BE2C (cell line): ENCODE measurements at places on chromosomes 5 and 9.

GRCh38 chr9:19935422-19935821, 146.6 kb upstream of the SLC24A2 start:
- no peak for DNase-seq

- DNase-seq = no peak
Observed at GRCh38 chr5:110899566-110900412, 161.0 kb downstream of the SLC25A46 start.

- DNase-seq = no peak
Observed at GRCh38 chr5:111743988-111744387, 13.0 kb downstream of the NREP start.

DNA sequence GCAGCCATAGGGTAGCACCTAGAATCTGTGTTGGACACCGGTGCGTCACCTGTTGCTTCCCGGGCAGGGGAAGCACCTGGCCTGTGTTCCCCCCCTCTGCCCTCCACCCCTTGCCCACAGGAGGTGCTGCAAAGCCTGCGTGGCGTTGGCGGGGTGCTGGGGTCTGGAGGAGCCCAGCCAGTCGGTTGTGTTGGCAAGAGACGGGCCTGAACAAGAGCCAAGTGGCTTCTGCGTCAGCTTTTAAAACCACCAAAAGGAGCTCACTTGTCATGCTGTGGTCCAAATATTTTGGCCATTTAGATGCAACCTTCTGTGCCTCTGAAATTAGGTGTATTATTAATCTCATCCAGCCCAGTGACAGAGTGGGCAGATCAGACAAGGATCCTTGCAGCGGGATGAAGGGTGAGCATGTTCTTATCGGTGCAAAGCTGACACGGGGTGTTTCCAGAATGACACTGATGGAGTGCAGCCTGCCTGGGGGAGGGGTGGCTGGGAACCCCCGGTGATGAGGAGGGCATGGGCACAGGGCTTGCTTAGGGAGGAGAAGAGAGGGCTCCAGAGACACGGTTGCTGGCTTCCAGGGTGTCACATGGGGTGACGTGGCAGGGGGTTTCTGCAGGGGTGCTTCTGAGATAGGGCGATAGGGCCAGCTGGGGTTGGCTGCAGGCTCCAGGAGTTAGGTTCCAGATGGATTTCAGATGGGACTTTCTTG, 9.7 kb upstream of the RXRA start:
- DNase-seq = peak; percentile 62

DNA sequence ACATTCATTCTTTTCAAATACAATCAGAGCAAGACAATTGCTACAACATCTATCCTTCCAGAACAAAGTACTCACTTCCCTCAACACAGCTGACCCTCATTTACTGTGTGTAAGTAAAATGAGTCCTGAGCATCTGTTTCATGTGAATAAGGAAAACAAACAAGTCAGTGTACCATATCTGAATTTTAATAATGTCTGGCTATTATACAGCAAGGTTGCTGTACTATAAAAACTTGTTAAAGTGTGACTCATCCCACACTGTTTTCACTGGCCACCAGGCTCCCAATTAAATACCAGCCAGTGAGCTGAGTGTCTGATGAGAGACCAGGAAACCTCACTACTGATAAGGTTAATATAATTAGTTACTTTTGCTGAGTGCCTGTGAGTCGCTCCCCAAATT, 339.8 kb downstream of the AGTPBP1 start:
- peak; percentile 39 for DNase-seq

DNA sequence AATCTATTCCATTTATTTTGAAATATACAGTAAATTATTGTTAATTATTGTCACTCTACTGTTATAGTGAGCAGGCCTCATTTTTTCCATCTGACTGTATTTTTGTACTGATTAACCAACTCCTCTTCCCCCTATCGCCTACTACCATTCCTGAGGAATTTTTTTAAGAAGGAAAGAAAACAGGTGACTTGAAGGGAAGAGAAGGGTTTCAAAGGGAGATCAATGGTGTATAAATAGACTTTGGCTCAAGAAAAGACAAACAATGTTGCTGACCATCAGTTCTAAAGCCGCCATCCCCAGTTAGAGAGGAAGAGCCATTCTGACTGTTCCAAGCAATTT, 69.7 kb downstream of the BAAT start:
- no peak for DNase-seq

GRCh38 chr9:34385561-34386230, 9.0 kb upstream of the MYORG start:
- no peak for DNase-seq
